ENCODE measurements at places on chromosomes 5 and 9. TPM values are rescaled to one million over a fixed set of nuclear protein-coding genes. Genes with fewer than 3 reads are reported as not detected.

HK3 gene
- total RNA-seq: not detected

GRCh38 chr5:62182802-62183201, 123.2 kb upstream of the KIF2A start:
- H3K4me3 ChIP-seq: no peak overlapping the region
- no peaks in the 10 kb centered on the region for H3K27me3 ChIP-seq
- DNase-seq: no peak
- no peak overlapping the region for H3K27ac ChIP-seq
- H3K4me1 ChIP-seq: no peaks in the 10 kb centered on the region
- no peaks in the 10 kb centered on the region for H3K36me3 ChIP-seq

- H3K4me1 ChIP-seq: no peaks in the 10 kb centered on the region
- H3K4me3 ChIP-seq: no peak overlapping the region
- no peaks in the 10 kb centered on the region for H3K27me3 ChIP-seq
- no peaks in the 10 kb centered on the region for H3K36me3 ChIP-seq
Observed at GRCh38 chr5:180103487-180104167, 32.1 kb upstream of the RNF130 start.

GABRA6 gene
- not detected for total RNA-seq

- H3K36me3 ChIP-seq: no peaks in the 10 kb centered on the region
- H3K4me3 ChIP-seq: no peak overlapping the region
- DNase-seq: no peak
- H3K27me3 ChIP-seq: no peaks in the 10 kb centered on the region
- H3K27ac ChIP-seq: no peak overlapping the region
Observed at GRCh38 chr9:116074658-116075057, 78.9 kb upstream of the PAPPA start.

DNA sequence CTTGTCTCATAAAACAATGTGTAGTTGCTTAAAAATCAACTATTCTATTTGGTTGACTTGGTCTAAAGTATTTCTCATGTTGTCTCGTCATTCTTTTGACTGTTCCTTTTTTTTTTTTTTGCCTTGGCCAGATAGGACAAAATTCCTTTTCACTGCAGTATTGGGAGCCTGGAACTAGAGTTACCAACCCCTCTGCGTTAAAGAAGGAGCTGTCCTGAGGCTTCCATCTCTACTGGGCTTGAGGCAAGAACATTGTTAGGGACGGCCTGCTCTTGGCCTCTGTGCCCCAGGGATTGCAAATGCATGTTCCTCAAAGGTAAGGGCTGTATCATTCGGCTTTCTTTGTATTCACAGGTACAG, 1.4 kb upstream of the NPR2 start:
- peaks cover 10% of the 10 kb centered on the region for H3K27me3 ChIP-seq
- no peak overlapping the region for H3K27ac ChIP-seq
- H3K36me3 ChIP-seq: no peaks in the 10 kb centered on the region
- H3K4me3 ChIP-seq: no peak overlapping the region
- peaks cover 13% of the 10 kb centered on the region for H3K4me1 ChIP-seq

DNA sequence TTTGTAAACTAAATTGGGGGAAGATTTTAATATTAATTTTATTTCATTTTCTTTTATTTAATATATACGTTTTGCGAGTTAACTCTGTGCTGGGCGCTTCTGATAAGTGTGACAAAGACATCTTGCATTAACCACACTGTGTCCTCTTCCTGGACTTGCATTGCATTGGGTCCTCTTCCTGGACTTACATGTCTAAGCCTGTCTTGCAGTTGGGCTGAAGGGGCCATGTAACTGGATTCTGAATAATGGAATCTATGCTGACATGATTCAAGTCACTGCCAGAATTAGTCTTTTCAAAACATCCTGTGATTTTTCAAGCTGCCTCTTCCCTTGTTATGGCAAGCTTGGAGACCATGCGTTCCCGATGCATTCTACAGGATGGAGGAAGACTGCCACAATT, 122.6 kb downstream of the TRIM32 start:
- H3K4me1 ChIP-seq: peaks cover 2% of the 10 kb centered on the region
- H3K36me3 ChIP-seq: no peaks in the 10 kb centered on the region
- DNase-seq: no peak
- H3K27me3 ChIP-seq: no peaks in the 10 kb centered on the region
- H3K27ac ChIP-seq: no peak overlapping the region
- H3K4me3 ChIP-seq: no peak overlapping the region

GRCh38 chr9:115204904-115205453, 87.0 kb upstream of the TNC start:
- no peak overlapping the region for H3K27ac ChIP-seq
- no peaks in the 10 kb centered on the region for H3K27me3 ChIP-seq
- H3K4me1 ChIP-seq: no peaks in the 10 kb centered on the region
- H3K4me3 ChIP-seq: no peak overlapping the region
- H3K36me3 ChIP-seq: no peaks in the 10 kb centered on the region
- no peak for DNase-seq

CYLC2 gene
- total RNA-seq: not detected

DNA sequence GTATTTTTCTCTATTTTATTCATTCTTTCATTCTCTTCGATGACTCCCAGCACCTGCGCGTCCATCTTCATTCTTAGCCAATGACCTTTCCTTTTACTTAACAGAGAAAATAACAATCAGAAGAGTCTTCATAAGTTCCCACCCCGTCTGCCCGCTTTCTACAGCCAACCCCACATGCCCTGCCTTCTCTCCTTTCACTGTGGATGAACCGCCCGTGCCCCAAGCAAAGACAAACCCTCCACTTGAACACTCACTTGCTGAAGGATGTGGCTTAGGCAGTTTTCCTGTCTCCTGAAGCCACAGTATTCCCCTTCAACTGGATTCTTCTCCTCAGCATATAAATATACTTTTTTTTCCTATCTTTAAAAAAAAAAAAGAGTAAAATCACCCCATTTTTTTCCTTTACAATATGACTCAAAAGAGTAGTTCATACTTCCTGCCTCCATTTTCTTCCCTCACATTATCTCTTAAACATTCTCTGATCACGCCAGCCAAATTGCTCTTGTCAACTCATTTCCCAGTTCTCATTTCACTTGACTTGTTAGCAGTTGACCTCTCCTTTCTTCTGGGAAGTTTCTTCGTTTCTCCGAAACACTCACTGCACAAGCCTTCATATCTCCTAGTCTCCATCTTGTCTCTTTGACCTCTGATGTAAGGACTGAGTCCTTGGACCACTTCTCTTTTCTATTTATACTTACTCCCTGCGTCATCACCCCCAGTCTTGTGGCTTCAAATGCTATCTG, 11.1 kb downstream of the NIPSNAP3B start:
- H3K36me3 ChIP-seq: no peaks in the 10 kb centered on the region
- no peak overlapping the region for H3K27ac ChIP-seq

DNA sequence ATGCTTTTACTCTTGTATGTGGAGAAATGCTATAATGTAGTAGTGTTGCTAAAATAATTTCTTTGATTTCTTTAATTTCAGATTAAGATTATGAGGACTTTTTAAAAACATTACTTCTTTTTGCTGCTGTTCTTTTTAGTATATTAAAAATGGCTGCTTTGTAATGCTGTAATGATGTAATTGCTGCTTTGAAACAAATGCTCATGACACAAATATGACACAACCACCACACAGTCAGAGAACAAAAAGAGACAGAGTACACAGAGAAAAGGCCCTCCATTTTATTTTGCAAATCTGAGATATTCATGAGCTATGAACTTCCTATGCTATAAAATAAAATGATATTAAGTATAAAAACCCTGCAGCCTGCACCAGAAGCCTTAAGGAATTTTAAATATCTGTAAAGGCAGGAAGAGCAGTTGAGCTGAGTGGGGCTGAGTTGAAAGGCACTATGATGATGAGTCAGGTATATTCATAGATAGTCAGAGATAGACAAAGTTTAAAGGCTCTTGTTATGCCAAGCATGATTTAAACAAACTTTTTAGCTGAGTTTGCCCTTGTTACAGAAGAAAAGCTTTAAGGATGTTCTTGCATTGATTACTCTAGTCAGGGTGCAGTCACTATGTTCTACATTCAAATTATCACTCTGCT, 5.1 kb upstream of the POU5F2 start:
- H3K27me3 ChIP-seq: no peaks in the 10 kb centered on the region
- no peak for DNase-seq
- H3K4me3 ChIP-seq: no peak overlapping the region
- H3K36me3 ChIP-seq: no peaks in the 10 kb centered on the region

IFNA6 gene
- not detected for total RNA-seq

ANKRD20A1 gene
- not detected for total RNA-seq

DNA sequence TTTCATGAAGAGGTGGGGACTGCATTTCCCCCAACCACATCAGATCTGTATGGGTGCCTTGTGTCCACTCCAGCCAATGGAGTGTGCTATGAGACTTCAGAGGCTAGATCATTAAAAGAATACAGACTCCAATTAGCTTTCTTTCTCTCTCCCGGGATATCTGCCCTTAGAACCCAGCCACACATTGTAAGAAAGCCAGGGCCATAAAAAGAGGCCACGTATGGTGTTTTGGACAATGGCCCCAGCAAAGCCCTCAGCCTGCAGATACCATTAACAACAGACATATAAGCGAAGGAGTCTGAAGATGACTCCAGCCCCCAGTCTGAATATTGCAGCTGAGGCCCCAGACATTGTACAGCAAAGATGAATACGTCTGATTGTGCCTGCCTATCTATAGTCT, 21.5 kb downstream of the IL6ST start:
- no peak for DNase-seq
- H3K27me3 ChIP-seq: no peaks in the 10 kb centered on the region
- H3K4me1 ChIP-seq: no peaks in the 10 kb centered on the region
- no peaks in the 10 kb centered on the region for H3K36me3 ChIP-seq

DNA sequence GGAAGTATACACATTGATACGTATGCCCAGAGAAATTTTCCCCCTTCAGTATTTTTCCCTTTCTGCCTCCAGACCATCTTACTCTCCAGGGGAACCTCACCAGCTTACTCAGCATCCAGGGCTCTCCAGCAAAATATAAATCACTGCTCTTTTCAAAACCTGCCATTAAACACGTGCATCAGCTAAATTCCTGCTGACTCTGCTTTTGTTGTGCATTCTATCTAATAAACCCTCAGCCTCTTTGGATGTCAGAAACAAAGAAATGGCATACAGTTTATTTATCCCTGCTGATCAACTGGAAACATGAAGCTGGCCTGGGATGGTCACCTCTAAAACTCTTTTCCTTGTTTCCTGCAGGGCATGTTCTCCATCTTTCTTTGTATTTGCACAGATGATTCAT, 126.8 kb downstream of the TRPM3 start:
- DNase-seq: no peak
- H3K4me1 ChIP-seq: no peaks in the 10 kb centered on the region
- H3K4me3 ChIP-seq: no peak overlapping the region
- no peaks in the 10 kb centered on the region for H3K36me3 ChIP-seq
- H3K27me3 ChIP-seq: no peaks in the 10 kb centered on the region

DNA sequence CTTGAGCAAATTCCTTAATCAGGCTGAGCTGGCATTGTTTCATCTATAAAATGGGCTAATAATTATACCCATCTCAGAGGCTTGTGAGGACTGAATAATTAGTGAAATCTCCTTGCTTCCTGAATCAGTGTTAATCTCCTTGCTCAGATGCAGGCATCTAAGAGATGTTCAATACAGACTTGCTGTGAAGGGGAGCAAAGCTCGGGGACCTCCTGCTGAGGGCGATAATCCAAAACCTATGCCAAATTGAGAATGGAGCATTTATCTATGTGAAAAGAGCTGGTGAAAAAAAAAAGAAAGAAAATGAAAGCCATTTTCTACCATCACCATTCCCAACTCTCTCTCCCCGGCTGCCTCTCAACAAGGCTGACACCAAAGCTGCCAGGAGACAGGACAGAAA, 37.3 kb downstream of the ADRA1B start:
- H3K27ac ChIP-seq: no peak overlapping the region
- H3K4me1 ChIP-seq: no peaks in the 10 kb centered on the region
- DNase-seq: no peak
- no peak overlapping the region for H3K4me3 ChIP-seq
- no peaks in the 10 kb centered on the region for H3K27me3 ChIP-seq

DNA sequence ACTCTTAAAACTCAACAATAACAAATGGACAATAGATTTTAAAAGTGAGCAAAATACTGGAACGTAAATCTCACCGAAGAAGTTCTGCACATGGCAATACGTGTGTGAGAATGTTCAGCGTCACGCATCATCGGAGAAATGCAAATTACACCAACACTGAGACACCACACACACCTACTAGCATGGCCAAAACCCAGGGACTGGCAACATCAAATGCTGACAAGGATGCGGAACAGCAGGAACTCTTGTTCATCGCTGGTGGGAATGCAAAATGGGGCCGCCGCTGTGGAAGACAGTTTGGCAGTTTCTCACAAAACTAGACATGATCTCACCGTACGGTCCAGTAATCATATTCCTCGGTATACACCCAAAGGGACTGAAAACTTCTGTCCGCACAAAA, 21.6 kb upstream of the CLPTM1L start:
- DNase-seq: no peak
- no peaks in the 10 kb centered on the region for H3K27me3 ChIP-seq
- no peaks in the 10 kb centered on the region for H3K4me1 ChIP-seq
- H3K27ac ChIP-seq: no peak overlapping the region

GRCh38 chr5:181190711-181191525, 14.1 kb downstream of the TRIM7 start:
- H3K4me1 ChIP-seq: peaks cover 4% of the 10 kb centered on the region
- H3K27me3 ChIP-seq: peaks cover 34% of the 10 kb centered on the region
- DNase-seq: no peak
- H3K27ac ChIP-seq: no peak overlapping the region
- no peaks in the 10 kb centered on the region for H3K36me3 ChIP-seq
- peak overlapping the region; percentile 90 for H3K4me3 ChIP-seq

PCDHGA12 gene
- total RNA-seq: 1.3 TPM

PPP6C gene
- 52.3 TPM for total RNA-seq

- no peaks in the 10 kb centered on the region for H3K4me1 ChIP-seq
- DNase-seq: no peak
- H3K4me3 ChIP-seq: peak overlapping the region; percentile 90
- peak overlapping the region; percentile 86 for H3K27ac ChIP-seq
- H3K27me3 ChIP-seq: no peaks in the 10 kb centered on the region
Observed at GRCh38 chr5:87411973-87412629, 629 bp downstream of the CCNH start.

SPINK7 gene
- total RNA-seq: not detected

AJM1 gene
- 0.86 TPM for total RNA-seq

GRCh38 chr5:113520429-113520828, 6.9 kb downstream of the YTHDC2 start:
- no peak for DNase-seq
- H3K27ac ChIP-seq: no peak overlapping the region
- H3K36me3 ChIP-seq: no peaks in the 10 kb centered on the region
- no peaks in the 10 kb centered on the region for H3K27me3 ChIP-seq

PCDHB8 gene
- 0.92 TPM for total RNA-seq

GRCh38 chr9:70405808-70406433, 8.5 kb downstream of the KLF9 start:
- no peak overlapping the region for H3K4me3 ChIP-seq
- no peak overlapping the region for H3K27ac ChIP-seq
- no peak for DNase-seq
- H3K36me3 ChIP-seq: no peaks in the 10 kb centered on the region
- peaks cover 11% of the 10 kb centered on the region for H3K4me1 ChIP-seq

RFESD gene
- 2.0 TPM for total RNA-seq

DNA sequence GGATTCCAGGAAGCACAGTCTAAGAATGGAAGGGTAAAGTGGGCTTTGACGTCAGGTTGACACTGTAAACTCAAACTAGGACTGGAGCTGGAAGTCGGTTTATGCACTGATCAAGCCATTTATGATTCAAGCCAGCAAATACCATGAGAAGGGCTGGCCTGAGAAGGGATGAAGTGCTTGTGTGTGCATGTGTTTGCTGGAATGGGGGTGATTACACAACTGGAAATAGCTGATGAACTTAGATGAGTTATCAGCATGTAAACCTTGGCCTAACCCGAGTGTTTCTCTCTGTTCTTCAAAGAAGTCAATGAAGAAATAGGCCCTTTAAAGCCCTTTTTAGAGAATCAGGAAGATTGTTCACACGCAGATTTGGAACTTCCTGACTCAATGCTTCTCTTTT, 287.6 kb downstream of the RFX3 start:
- no peak overlapping the region for H3K27ac ChIP-seq
- DNase-seq: no peak
- no peak overlapping the region for H3K4me3 ChIP-seq
- H3K4me1 ChIP-seq: peaks cover 5% of the 10 kb centered on the region
- no peaks in the 10 kb centered on the region for H3K36me3 ChIP-seq
- H3K27me3 ChIP-seq: no peaks in the 10 kb centered on the region
